ENCODE measurements at places on chromosomes 11 and 22. TPM values are rescaled to one million over a fixed set of nuclear protein-coding genes. Genes with fewer than 3 reads are reported as not detected.

MPPED2 gene
- total RNA-seq = under 0.01 TPM

- no peaks in the 10 kb centered on the region for H3K27me3 ChIP-seq
- DNase-seq = no peak
- H3K4me1 ChIP-seq = no peaks in the 10 kb centered on the region
- H3K36me3 ChIP-seq = no peaks in the 10 kb centered on the region
Measured at GRCh38 chr22:47161631-47162030, 399.2 kb downstream of the TBC1D22A start.

GRCh38 chr22:50546326-50547262 lies 895 bp downstream of the KLHDC7B start:
- no peak overlapping the region for H3K4me3 ChIP-seq
- H3K27ac ChIP-seq = no peak overlapping the region
- H3K27me3 ChIP-seq = peaks cover 27% of the 10 kb centered on the region
- no peaks in the 10 kb centered on the region for H3K36me3 ChIP-seq
- no peak for DNase-seq

GRCh38 chr11:78691215-78691614 lies 116.6 kb upstream of the NARS2 start:
- H3K36me3 ChIP-seq = no peaks in the 10 kb centered on the region
- H3K27me3 ChIP-seq = no peaks in the 10 kb centered on the region

DNA sequence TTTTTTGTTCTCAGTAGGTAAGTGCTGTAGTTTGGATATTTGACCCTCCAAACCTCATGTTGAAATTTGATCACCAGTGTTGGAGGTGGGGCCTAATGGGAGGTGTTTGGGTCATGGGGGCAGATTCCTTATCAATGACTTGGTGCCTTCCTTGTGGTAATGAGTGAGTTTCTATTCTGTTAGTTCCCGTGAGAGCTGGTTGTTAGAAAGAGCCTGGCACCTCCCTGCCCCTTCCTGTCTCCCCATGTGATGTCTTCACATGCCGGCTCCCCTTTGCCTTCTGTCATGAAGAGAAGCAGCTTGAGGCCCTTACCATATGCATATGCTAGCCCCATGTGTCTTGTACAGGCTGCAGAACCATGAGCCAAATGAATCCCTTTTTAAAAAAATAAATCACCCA lies 138.3 kb downstream of the TMEM135 start:
- H3K27ac ChIP-seq = no peak overlapping the region
- H3K27me3 ChIP-seq = no peaks in the 10 kb centered on the region

Measured in fibroblast of lung (primary cell).